Frontal cortex (tissue), 4 donors: ENCODE measurements at places on chromosomes 3 and 15. TPM values are rescaled to one million over a fixed set of nuclear protein-coding genes. Genes with fewer than 3 reads are reported as not detected.

DNA sequence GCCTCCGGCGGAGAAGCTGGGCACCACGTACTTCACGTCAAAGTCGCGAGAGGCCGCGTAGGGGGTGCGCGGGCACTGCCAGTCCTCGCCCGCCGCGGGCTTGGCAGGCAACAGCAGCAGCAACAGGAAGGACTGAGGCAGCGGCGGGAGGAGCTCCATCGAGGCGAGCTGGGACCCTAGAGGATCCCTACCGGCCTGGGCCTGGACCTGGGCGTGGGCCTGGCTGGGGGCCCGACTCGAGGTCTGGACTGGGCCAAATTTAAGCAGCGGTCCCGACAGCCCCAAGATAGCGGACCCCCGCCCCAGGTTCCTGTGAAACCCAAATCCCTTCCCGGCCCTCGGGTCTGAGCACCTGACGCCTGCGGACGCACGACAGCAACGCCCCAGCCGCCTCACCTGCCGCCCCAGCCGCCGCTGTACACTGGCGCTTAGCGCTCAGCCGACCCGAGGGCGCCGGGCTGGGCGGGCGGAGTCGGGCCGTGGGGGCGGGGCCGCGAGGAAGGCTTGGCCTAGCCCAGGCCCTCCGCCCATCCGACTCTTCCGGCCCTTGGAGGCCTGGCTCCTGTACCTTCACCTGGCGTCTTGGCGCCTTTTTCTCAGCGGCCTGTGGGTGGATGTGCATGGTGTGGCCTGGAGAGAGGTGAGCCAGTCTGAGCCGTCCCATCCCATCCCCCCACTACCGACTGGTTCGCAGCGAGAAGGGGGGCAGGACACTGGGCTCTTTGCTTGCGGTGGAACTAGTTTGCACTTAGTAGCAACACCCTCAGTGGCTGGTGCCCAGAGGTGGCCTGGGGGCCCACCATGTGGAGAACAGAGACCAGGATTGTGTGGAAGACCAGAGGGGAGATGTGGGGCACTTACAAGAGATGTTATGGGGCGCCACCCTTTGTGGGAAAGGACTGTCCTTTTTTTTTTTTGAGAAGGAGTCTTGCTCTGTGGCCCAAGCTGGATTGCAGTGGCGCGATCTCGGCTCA, at the start of gene MST1R:
Gene MST1R (minus strand): TSS at position 423 of the 974 bp plus-strand sequence. CDS start 264 bp downstream, at position 159.
- DNase-seq = no peak

- DNase-seq = no peak
Measured at GRCh38 chr3:171796625-171797264, 13.5 kb downstream of the PLD1 start.

- DNase-seq = no peak
Measured at GRCh38 chr3:108887777-108888176, 65.2 kb downstream of the TRAT1 start.

DNA sequence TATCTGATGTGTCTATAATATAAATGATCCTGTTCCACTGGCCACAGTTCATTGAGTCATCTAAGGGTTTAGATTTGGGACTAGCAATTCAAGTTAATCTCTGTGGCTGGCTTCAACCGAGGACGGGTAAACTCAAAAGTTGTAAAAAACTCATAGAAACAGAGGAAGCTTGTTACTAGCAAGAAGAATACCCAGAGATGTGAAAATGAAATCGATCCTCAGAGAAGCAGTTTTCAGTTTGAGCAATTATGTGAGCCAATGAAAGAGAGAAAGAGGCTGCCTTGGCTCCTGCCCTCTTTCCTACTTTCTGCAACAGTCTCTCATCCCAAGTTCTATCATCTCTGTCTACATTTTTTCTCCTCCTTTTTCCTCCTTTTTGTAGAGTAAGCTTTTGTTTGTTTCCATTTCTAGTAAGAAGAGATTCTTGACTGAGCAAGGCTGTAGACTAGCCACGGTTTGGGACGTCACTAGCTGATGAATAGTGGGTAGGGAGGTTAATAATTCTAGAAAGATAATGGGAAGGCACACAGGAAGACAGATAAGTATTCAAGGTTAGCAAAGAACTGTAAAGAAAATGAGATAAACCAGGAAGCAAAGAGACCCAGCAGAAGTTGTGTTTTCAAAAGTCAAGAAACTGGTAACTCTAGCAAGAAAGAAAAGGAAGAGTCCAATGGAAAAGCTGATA, 298.9 kb upstream of the NR2F2 start:
- DNase-seq = no peak

DNA sequence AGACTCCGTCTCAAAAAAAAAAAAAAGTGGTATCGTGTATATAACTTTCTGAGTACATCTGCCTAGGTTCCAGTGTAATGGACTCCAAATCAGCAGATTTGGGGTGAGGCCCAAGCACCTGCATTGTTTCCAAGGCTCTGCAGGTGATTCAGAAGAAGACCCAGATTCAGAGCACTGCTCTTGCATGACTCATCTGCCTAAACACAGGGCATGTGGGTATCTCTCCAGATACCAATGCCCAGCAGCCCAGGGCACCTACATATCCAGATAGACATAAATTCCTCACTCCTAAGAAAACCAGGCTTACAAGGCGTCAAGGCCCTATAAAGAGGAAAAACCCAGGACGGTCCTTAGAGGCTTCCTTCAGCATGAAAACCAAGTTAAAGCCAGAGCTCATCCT, 24.3 kb downstream of the NDUFAF1 start:
- no peak for DNase-seq

DNA sequence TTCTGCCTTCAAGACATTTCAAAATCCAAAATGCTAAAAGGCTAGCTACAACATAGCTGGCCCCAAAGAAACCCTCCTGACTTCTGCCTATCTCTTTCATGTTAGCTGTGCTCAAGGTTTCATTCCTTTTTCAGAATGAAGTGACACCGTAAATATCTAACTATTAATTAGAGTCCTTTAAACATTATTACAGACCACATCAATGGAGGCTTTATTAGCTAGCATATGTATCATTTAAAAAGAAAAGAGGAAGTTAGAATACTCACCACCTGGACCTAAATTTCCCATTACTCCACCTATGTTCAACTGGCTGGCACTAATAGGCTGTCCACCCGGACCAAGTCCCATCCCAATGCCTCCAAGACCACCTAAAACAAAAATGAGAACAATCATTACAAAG, 24.6 kb downstream of the MYEF2 start:
- no peak for DNase-seq

DNA sequence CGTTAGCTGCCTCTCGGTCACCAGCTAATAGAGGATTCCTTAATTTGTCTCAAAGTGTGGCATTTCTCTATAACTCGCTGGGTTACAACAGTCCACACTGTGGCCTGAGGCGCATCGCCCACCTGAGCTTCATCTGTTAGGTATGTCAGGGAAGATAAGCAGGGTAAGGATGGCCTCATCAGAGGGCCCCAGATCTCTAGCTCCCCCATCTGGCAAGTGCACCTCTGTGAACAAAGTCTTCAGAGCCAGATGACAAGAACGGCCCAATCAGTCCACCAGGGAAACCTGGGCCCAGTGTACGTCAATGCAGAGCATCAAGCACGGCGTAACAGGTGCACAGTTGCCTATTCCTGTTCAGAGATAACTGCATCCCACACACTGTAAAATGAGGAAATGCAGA, 23.2 kb downstream of the FRG2C start:
- no peak for DNase-seq

PRR20G gene
- total RNA-seq = not detected

SLC28A1 gene
- not detected for total RNA-seq
